ENCODE measurements at places on chromosomes 2 and 18.

- peak; percentile 50 for DNase-seq
Observed at GRCh38 chr2:45778720-45779171, 127.3 kb downstream of the PRKCE start.

GRCh38 chr2:25089605-25090315 is 47.9 kb downstream of the EFR3B start:
- DNase-seq: no peak

GRCh38 chr2:119808516-119809147 is 48.9 kb downstream of the PTPN4 start:
- no peak for DNase-seq

DNA sequence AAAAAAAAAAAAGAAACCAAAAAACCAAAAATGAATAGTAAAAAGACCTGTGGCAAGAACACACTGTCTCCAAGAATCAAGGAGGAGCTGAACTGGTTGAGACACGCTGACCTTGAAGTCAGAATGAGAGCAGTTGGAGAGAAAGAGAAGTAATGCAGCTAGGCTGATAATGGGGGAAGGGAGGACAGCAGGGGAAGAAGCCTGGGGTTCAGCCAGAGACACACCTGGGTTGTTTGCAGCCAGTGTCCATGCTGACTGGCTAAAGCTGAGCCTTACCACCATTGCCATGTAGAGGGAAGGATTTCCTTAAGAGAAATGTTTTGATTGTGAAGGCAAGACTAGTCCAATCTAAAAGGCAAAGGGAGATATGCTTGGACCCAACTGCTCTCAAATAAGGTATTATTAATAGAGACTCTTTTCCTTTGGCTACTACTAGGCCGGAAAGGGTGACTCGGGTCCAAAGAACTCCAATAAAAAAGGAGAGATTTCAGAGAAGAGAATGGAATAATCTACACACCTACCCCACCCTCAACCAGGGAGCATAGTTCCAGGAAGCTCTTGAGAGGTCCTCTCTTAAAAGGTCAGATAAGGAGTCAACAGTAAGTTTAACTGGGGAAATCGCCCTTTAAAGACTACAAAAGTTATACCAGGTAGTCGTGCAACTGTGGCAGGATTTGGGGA is 25.2 kb upstream of the REL start:
- DNase-seq: no peak

DNA sequence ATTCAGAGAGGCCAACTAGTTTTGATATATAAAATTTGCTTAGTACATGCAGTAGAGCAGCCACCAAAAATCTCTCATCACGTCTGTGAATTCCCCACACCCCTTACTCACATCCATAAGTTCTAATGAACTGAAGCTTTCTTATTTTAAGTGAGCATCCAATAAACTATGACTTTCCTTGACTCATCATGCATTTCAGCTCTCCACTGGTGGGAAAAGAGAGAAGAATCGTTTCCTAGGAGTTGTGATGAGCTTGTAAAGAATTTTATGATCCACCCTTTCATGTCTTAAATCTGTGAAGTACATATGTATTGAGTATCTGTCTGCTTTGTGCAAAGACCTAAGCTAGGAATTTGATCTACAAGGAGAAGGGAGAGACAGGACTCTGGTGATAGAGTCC is 428.6 kb downstream of the SETBP1 start:
- DNase-seq: no peak

DNA sequence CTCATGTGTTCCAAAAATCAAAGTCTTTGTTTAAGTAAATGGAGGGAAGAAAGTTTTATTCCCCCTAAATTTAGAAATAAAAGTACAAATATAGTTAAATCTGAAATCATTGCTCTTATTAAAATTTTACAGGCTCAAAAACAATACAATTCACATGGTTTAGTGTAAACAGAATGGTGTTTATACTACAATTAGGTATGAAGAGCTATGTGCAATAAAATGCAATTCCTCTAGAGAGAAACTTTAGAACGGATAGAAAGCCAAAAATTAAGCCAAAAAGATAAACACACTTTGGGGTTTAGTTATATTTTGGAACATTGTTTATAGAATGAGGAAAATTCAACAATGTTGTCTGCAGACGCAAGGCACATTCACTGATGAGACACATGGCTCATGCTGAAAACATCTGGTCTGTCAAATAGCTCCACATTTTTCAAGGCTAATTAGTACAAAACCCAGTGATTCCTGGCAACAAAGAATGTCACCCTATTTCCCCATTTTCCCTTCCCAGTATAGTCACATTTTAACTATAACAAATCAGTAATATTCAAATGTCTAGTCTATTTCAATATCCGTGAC is 103.3 kb downstream of the EXOC6B start:
- no peak for DNase-seq

DNA sequence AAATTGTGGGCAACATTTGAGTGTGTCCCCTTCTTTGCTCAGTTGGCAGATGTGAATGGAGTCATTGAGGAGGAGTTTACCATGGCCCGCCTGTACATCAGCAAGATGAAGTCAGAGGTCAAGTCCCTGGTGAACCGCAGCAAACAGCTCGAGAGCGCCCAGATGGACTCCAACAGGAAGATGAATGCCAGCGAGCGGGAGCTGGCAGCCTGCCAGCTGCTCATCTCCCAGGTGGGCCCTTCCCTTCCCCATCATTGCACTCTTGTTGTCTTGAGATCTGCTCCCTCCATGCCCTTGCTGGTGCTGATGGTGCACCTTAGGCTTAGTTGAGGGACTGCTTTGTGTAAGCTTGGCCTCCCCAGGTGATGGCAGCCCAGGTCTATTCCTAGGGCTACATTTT is 47.5 kb upstream of the LYPD6B start:
- DNase-seq: no peak

DNA sequence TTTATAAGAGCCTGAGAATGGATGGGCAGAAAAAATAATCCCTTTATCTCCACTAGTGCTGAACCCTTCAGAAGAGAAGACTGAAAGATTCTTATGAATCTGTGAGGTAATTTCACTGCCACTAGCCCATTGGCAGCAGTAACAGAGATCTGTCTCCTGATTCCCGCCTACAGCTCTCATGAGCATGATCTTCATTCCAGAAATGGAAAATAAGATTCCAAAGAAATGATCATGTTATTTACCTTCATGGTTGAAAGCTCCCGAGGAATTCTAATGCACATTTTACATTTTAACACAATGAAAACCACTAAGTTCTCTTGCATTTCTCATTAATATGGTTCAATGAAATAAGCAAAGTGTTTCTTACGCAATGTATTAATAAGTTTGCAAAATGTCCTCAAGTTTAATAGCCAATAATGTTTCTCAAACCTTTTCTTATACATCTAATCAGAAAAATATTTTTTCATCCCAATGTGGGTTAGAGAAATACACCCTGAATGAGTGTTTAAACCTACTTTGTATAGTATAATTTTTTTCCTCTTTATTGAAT is 905.6 kb downstream of the TMEM182 start:
- DNase-seq: no peak

- DNase-seq: no peak
Observed at GRCh38 chr18:75065251-75066000, 143.5 kb downstream of the PTGR3 start.

GRCh38 chr2:62141142-62141740 is 54.7 kb upstream of the B3GNT2 start:
- DNase-seq: no peak

DNA sequence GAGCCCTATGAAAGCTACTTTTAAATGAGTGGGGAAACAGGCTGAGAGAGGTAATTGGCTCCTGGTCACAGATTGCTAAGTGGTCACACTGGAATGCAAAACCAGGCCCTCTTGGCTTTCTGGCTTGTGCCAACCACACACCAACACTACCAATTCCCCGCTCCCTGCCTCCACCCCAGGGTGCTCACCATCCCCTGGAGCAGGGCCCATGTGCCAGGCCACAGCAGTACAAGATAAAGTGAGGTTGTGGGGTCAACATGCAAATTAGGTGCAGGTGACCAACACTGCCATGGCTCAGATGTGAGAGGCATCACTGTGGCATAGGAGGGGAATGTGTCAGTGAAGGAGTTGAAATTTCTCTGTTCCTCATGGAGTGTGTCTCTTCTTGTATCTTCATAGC is 312.5 kb downstream of the MYCN start:
- DNase-seq: no peak

GRCh38 chr2:154386186-154386585 is 312.3 kb upstream of the KCNJ3 start:
- DNase-seq: no peak

Data from Right ventricle myocardium superior (tissue), 1 donor.